ENCODE measurements at places on chromosomes 16 and 17. TPM values are rescaled to one million over a fixed set of nuclear protein-coding genes. Genes with fewer than 3 reads are reported as not detected.

CLCN7 gene
- total RNA-seq = 89.1 TPM

GRCh38 chr16:53736297-53736696 is 32.3 kb downstream of the FTO start:
- no peak overlapping the region for H3K4me3 ChIP-seq
- DNase-seq = no peak
- H3K4me1 ChIP-seq = no peaks in the 10 kb centered on the region
- H3K27me3 ChIP-seq = no peaks in the 10 kb centered on the region

DNA sequence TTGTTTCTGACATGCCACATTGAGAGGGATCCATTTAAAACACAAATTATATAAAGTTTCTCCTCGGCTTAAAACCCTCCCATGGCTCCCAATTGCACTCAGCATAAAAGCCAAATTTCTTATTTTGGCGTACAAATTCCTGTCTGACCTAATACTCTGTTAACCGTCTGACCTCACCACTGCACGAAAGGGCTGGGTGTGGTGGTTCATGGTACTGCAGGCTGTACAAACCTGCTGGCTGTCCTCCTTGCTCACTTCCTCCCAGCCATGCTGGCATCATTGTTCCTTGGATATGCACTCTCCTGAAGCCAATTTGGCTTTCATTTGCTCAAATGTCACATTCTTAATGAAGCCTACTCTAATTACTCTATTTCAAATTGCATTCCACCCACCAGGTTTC is 301.6 kb upstream of the C16orf82 start:
- no peak for DNase-seq
- H3K27me3 ChIP-seq = no peaks in the 10 kb centered on the region
- H3K36me3 ChIP-seq = no peaks in the 10 kb centered on the region

DNA sequence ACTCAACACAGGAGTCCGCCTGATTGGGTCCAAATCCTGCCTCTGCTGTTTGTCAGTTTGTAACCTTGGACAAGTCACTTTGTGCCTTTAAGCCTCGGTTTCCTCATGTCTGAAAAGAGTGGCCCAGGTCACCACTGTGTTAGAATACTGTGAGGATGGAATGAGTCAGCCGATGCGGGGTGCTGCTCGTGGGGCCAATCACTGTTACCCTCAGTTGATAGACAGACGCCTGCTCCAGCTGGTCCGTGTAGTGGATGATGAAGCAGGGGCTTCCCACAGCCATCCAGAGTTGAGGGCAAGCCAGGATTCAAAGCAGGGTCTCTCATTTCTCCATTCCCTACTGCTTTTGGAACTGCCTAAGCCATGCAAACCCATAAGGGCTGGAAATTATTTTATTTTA is 5.8 kb downstream of the FBXL19 start:
- H3K4me1 ChIP-seq = no peaks in the 10 kb centered on the region
- no peak overlapping the region for H3K4me3 ChIP-seq
- peaks cover 2% of the 10 kb centered on the region for H3K36me3 ChIP-seq
- no peaks in the 10 kb centered on the region for H3K27me3 ChIP-seq
- H3K27ac ChIP-seq = no peak overlapping the region

DNA sequence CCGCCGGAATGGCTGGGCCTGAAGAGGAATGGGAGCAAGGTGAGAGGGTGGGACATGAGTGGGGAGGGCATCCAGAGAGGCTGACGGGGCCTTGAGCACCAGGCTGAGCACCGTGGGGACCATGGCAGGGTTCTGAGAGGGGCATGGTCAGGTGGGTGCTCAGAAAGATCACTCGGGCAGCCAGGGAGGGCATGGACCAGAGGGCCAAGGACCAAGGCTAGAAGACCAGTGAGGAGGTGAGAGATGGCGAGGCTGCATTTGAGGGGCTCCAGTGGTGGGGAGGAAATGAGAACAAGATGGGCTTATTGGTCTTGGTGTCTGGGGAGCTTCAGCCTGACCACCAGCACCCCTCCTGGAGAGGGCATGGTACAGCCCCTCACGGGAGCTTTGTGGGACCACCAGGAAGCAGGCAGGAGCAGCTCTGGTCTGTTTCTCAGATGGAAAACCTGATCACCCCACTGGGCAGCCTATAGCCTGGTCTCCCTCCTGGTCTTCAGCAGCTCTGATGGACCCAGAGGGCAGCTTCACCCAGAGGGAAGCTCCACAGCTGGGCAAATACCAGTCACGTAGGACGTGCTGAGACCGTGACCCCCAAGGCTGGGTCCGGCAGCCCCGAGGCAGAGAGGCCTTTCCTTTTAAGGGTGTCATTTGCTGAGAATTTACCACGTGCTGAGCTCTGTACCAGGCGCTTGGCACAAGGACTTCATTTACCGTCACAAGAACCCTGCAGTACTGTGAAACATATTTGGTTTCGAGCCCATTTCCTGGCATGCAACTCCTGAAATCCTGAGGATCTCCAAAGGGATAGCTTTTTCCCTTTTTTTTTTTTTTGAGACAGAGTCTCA is 11.4 kb upstream of the NCBP3 start:
- H3K4me3 ChIP-seq = no peak overlapping the region
- no peak overlapping the region for H3K27ac ChIP-seq
- H3K36me3 ChIP-seq = peaks cover 2% of the 10 kb centered on the region
- no peaks in the 10 kb centered on the region for H3K4me1 ChIP-seq
- no peak for DNase-seq
- H3K27me3 ChIP-seq = no peaks in the 10 kb centered on the region

- H3K27me3 ChIP-seq = no peaks in the 10 kb centered on the region
- no peaks in the 10 kb centered on the region for H3K4me1 ChIP-seq
- H3K4me3 ChIP-seq = no peak overlapping the region
- no peaks in the 10 kb centered on the region for H3K36me3 ChIP-seq
- no peak for DNase-seq
- H3K27ac ChIP-seq = no peak overlapping the region
These were observed 67.9 kb downstream of the TNRC6C start for GRCh38 chr17:78026381-78026780.

Data from aorta (tissue), 5 donors.